ENCODE measurements at places on chromosomes 13 and 19. TPM values are rescaled to one million over a fixed set of nuclear protein-coding genes. Genes with fewer than 3 reads are reported as not detected.

DNA sequence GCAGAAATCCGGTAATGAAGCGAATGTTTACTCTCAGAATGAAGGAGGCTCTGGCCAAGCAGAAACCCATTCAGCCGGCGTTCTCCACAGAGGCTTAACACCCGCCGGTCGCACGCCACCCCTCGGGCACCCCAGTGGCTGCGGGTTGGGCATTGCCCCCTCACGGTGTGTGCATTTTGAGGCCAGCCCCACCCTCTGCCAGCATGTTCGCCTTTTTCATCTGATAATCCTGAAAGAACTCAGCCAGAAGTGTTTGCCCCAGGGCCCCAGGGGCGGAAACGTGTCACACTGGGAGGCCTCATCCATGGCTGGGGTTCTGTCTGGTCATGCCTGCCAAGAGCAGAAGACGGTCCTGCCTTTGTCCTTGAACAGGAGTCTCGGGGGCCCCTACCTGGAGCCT, 34.2 kb downstream of the COMP start:
- H3K27me3 ChIP-seq = no peaks in the 10 kb centered on the region
- H3K36me3 ChIP-seq = no peaks in the 10 kb centered on the region
- H3K4me1 ChIP-seq = peaks cover 1% of the 10 kb centered on the region
- no peak overlapping the region for H3K4me3 ChIP-seq
- H3K27ac ChIP-seq = no peak overlapping the region

- H3K4me3 ChIP-seq = no peak overlapping the region
- H3K36me3 ChIP-seq = no peaks in the 10 kb centered on the region
- H3K4me1 ChIP-seq = no peaks in the 10 kb centered on the region
- peaks cover 7% of the 10 kb centered on the region for H3K27me3 ChIP-seq
- no peak for DNase-seq
- H3K27ac ChIP-seq = no peak overlapping the region
Measured at GRCh38 chr13:29875646-29876045, 25.2 kb upstream of the UBL3 start.

DNA sequence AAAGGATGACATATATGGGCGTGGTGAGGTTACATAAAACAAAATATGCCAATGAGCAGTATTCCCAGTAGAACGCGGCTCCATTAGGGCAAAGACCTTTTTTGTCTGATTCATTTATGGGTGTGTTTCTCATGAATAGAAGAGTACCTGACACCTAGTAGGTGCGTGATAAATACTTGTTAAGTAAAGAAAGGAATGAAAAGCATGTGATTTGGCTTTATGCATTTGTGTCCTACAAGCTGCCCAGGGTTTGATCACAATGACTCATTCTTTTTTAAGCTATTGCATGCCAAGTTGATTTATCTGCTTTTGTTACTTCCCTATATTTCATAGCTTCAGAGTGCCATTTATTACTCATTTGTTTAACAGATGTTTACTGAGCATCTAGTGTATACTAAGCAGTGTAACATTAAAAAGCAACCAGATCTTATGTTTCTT, 19.1 kb upstream of the KCTD4 start:
- peak overlapping the region; percentile 61 for H3K27ac ChIP-seq
- H3K4me3 ChIP-seq = no peak overlapping the region
- no peak for DNase-seq
- H3K4me1 ChIP-seq = peaks cover 41% of the 10 kb centered on the region

DNA sequence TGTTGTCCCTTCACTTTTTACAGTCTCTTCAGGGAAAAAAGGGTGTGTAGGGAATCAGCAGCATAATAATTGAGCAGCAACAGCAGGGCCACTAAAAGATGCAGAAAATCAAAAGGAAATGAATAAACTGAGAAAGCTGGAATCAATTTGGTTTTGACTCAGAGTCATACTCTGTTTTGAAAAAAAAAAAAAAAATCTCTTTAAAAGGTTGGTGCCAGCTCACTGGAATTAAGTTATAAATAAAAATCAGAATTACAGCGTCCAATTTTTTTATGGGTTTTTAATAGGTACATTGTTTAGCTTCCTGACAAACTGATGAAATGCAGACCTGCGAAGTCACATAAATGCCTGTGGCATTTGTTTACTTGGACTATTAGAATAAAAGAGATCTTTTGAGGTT, 231.9 kb downstream of the COG6 start:
- no peak for DNase-seq
- no peaks in the 10 kb centered on the region for H3K27me3 ChIP-seq
- no peaks in the 10 kb centered on the region for H3K4me1 ChIP-seq
- no peaks in the 10 kb centered on the region for H3K36me3 ChIP-seq
- H3K4me3 ChIP-seq = no peak overlapping the region

- peaks cover 27% of the 10 kb centered on the region for H3K4me1 ChIP-seq
- no peak overlapping the region for H3K27ac ChIP-seq
- DNase-seq = no peak
- no peak overlapping the region for H3K4me3 ChIP-seq
- H3K36me3 ChIP-seq = no peaks in the 10 kb centered on the region
- peaks cover 92% of the 10 kb centered on the region for H3K27me3 ChIP-seq
Measured at GRCh38 chr13:99978799-99979452, 2.7 kb upstream of the ZIC2 start.

DNA sequence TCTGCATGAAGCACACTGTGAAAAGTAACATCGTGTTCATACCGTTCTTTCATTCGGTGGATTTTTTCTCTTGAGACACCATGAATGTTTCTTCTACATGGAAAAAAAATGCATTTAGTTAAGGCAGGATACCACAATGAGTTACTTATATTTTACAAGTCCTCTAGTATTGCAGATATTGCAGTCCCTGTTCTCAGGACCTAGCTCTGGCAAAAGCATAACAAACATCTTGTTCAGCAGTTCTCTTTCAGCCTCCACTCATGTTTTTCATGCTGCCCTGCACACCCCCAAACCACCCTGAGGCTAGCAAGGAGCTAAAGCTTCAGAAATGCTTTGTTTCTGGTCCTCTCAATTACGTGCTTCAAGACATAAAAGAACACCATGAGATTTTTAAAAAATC, 24.8 kb downstream of the N4BP2L1 start:
- no peak overlapping the region for H3K27ac ChIP-seq
- DNase-seq = no peak
- no peaks in the 10 kb centered on the region for H3K36me3 ChIP-seq
- H3K27me3 ChIP-seq = no peaks in the 10 kb centered on the region
- no peaks in the 10 kb centered on the region for H3K4me1 ChIP-seq

- H3K4me1 ChIP-seq = no peaks in the 10 kb centered on the region
- no peak overlapping the region for H3K27ac ChIP-seq
- H3K4me3 ChIP-seq = no peak overlapping the region
- no peaks in the 10 kb centered on the region for H3K36me3 ChIP-seq
- no peak for DNase-seq
- no peaks in the 10 kb centered on the region for H3K27me3 ChIP-seq
Measured at GRCh38 chr13:75153834-75154233, 328.1 kb downstream of the TBC1D4 start.

DNA sequence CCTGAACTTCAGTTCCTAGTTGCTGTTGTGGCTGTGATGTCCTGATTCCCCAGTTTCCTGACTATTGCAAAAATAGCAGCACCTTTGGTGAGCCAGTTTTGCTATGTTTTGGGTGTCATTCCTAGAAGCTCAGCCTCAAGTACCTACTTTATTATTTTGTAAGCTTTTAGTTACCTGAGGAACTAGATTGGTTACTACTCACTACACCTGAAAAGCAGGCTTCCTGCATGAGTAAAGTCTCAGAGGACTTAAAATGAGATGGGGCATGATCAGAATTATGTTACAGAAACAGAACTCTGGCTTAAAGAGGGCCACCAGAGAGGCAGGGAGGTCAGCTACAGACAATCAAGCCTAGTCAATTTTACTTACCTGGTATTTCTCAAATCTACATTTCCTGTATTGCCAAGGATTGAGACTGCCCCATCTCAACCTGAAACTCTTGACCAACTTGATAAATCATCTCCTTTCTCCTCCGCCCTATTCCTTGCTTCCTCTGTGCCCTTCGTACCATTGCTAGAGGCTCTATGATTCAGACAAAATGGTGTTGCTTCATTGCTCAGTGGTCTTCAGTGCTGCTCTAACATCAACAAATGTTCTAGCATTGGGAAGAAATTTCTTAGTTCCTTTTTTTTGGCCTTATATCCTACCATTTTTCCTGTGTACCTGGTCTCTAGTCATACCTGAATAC, 58.9 kb downstream of the RAP2A start:
- no peak overlapping the region for H3K4me3 ChIP-seq
- no peaks in the 10 kb centered on the region for H3K36me3 ChIP-seq
- no peak overlapping the region for H3K27ac ChIP-seq
- H3K4me1 ChIP-seq = no peaks in the 10 kb centered on the region
- no peak for DNase-seq

DNA sequence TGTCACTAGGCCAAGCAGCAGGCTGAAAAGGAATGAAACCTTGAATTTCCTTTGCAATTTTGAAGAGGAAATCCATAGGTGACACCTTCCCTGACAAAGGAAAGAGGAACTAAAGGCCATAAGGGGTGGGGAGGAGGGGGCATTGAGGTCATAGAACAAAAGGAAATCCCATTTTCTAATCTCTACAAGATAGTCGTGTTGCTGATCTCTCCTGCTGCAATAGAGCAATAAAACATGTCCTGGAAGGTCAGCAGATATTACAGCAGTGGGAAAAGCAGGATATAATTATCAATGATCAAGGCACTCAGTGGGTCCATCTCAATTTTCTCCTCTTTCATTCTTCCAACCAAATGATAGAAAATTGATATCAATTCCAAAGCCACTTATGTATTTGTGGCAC, 20.3 kb upstream of the RAP2A start:
- no peak overlapping the region for H3K27ac ChIP-seq
- peaks cover 4% of the 10 kb centered on the region for H3K4me1 ChIP-seq
- no peaks in the 10 kb centered on the region for H3K36me3 ChIP-seq

DNA sequence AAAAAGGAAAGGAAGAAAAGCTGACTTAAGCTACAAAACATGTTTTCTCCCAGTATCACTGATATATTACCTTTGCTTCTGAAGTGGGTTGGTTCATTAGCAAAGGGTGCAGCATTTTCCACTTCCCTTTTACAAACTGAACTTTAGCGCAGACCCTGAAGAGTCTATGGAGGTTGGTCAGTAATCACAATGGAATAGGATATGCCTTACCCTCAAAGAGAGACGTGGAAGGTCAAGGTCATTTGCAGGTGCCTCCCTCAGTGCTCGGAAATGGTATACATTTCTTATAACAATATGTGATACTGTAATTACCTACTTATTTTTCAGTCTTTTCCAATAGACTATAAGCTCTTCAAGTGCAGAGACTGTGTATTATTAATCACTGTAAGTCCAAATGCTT, 21.9 kb upstream of the MED4 start:
- H3K27ac ChIP-seq = no peak overlapping the region
- DNase-seq = no peak
- no peaks in the 10 kb centered on the region for H3K4me1 ChIP-seq
- H3K27me3 ChIP-seq = no peaks in the 10 kb centered on the region

GRCh38 chr13:60788156-60788829, 391.3 kb downstream of the TDRD3 start:
- no peak overlapping the region for H3K27ac ChIP-seq
- no peaks in the 10 kb centered on the region for H3K36me3 ChIP-seq
- no peaks in the 10 kb centered on the region for H3K27me3 ChIP-seq

- H3K4me3 ChIP-seq = no peak overlapping the region
- peaks cover 4% of the 10 kb centered on the region for H3K4me1 ChIP-seq
- H3K36me3 ChIP-seq = no peaks in the 10 kb centered on the region
Measured at GRCh38 chr13:94251831-94252608, 227.5 kb downstream of the DCT start.

DNA sequence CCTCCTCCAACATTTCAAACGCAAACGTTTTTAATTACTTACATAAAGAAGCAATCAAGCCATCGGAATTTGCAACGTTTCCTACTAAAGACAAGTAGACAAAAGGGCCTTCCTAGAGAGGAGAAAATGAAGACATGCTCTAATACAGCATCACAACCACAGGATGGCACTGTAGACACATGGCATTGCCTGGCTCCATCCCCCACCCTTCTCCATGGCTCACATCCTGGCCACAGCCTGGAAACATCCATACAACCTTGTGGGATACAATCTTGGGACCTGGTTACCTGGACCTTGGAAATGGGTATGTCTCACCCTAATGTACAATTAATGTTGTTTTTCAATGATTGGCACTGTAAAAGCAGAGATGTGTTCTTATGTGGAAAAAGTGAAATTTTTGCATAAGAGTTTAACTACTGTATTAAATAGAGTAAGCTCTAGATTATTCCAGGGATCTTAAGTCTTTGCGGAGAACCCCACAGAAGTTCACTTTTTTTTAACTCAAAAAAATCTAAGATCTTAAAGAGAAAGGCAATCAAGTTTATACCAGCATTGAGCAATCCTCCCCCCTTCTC, 21.5 kb downstream of the EBPL start:
- peaks cover 11% of the 10 kb centered on the region for H3K36me3 ChIP-seq
- H3K4me3 ChIP-seq = no peak overlapping the region
- H3K4me1 ChIP-seq = peaks cover 6% of the 10 kb centered on the region
- H3K27ac ChIP-seq = no peak overlapping the region

GRCh38 chr19:33558151-33558550, 36.6 kb upstream of the PEPD start:
- H3K4me3 ChIP-seq = no peak overlapping the region
- H3K27me3 ChIP-seq = no peaks in the 10 kb centered on the region
- no peaks in the 10 kb centered on the region for H3K36me3 ChIP-seq

GRCh38 chr19:17488593-17489391, 18.5 kb downstream of the SLC27A1 start:
- H3K27ac ChIP-seq = peak overlapping the region; percentile 23
- H3K27me3 ChIP-seq = no peaks in the 10 kb centered on the region
- peaks cover 6% of the 10 kb centered on the region for H3K36me3 ChIP-seq
- DNase-seq = peak; percentile 74
- no peak overlapping the region for H3K4me3 ChIP-seq
- peaks cover 13% of the 10 kb centered on the region for H3K4me1 ChIP-seq

- no peak for DNase-seq
- no peak overlapping the region for H3K4me3 ChIP-seq
- peaks cover 4% of the 10 kb centered on the region for H3K27me3 ChIP-seq
- H3K27ac ChIP-seq = no peak overlapping the region
Measured at GRCh38 chr19:28489126-28489660, 723.8 kb downstream of the UQCRFS1 start.

DNA sequence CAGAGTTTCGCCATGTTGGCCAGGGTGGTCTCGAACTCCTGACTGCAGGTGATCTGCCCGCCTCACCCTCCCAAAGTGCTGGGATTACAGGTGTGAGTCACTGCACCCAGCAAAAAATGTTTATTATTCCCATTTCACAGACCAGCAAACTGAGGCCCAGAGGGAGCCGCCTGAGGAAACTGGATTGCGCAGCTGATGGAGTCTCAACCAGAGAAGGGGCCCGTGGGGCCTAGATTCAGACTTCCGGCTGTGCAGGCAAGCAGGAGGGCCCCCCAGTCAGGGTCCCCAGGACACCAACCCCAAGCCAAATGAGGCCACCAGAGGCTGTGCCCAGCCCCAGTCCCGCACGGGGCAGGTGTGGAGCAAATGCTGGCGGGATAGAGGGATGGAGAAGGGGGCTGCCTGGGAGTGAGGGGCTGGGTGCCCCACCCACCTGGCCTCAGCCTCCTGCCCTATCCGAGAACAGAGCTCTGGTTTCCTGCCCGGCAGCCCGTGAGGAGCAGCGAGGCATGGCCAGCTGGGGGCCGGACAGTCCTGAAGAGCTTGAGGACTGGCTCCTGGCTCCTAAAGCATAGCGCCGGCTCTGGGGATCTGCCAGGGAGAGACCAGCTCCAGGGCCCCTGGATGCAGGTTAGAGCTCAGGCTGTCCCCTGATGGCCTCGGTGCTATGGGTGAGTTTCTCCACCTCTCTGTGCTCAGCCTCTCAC, 22.0 kb downstream of the MISP start:
- no peak for DNase-seq
- H3K27ac ChIP-seq = no peak overlapping the region
- H3K4me3 ChIP-seq = no peak overlapping the region
- H3K36me3 ChIP-seq = no peaks in the 10 kb centered on the region
- H3K27me3 ChIP-seq = no peaks in the 10 kb centered on the region

The GIPC3 gene
- 5.9 TPM for total RNA-seq

The BSG gene
- 1,372 TPM for total RNA-seq

The RNF17 gene
- total RNA-seq = not detected

The SIAH3 gene
- total RNA-seq = 0.28 TPM

The SPRED3 gene
- total RNA-seq = 0.06 TPM

The SULT2A1 gene
- 408 TPM for total RNA-seq

The ZNF486 gene
- 2.6 TPM for total RNA-seq
